ENCODE measurements at places on chromosomes 1 and 21. TPM values are rescaled to one million over a fixed set of nuclear protein-coding genes. Genes with fewer than 3 reads are reported as not detected.

DNA sequence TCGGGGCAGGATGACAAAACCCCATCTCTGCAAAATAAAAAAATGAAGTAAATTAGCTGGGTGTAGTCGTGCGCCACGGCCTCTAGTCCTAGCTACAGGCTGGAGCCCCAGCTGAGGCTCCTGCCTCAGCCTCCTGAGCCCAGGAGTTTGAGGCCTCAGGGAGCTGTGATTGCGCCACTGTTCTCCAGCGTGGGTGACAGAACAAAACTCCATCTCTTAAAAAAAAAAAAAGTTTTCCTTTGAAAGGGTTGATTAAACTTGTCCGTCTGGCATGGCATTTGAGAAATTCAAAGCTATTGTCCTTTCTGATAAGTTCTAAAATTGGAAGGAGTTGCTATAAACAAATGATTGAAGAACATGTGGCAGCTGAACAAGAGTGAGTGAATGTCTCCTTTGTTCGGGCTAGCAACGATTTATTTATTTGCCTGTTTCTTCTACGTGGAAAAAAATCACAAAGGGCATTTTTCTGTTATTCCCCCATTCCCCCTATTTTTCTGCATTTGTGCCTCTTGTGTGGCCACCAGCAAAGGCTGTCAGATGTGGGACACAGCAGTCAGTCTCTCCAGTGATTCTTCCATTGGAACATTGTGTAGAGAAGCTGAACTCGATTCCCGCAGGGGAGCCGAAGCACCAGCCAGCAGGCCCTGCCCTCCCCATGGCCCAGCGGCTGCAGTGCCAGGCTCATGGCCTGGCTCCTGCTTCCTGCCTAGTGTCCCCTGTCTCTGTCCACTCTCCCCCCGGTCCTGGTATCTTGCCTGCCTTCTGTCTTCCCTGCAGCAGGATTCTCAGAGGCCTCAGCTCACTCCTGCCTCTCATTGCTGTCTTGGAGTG, 21.5 kb upstream of the PWP2 start:
- peak; percentile 87 for DNase-seq

GRCh38 chr1:63794939-63795378, 21.1 kb downstream of the ROR1 start:
- peak; percentile 43 for DNase-seq

PLA2G2F gene
- total RNA-seq = not detected

DNA sequence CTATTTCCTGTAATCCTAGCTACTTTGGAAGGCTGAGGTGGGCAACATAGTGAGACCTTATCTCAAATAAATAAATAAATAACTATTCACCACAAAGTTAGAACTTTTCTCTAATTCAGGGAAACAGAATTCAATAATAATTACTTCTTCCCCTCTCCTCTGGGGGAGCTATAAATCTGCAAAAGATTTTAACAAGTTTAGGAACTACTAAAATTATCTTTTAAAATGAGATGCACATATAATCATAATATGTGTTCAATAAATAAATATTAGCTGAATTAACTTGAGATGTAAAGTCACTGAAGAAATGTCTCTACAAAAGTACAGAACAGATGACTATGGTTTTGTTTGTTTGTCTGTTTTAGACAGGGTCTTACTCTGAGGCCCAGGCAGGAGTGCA, 14.1 kb downstream of the WDR47 start:
- DNase-seq = no peak

DNA sequence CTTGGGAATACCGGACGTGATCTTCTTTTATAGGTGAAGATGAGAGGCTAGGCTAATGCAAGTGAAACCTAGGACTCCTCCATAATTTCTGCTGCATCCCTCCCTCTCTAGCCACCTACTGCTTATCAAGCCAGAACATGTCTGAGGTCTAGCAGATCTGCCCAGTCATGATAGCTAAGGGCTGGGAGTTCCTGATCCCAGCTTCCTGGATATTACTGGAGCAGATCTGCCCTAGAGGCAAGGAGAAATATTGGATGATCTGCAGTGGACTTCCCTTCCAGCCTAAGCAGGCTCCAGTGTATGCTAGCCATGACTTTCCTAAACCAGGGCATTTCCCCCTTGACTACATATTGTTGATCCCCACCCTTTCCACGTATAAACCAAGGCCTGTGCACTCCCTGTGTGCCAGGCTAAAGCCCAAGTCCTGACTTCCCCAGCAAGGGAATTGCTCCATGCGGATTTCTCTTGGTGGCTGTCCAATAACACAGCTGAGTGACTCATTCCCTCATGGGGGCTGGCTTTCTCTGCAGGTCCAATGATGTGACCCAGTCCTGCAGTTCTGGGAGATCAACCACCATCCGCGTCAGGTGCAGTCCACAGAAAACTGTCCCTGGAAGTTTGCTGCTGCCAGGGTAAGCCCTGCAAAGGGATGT, 15.5 kb upstream of the SARS1 start:
- peak; percentile 58 for DNase-seq

GRCh38 chr1:41493117-41493536, 8.6 kb upstream of the EDN2 start:
- peak; percentile 98 for DNase-seq

DNA sequence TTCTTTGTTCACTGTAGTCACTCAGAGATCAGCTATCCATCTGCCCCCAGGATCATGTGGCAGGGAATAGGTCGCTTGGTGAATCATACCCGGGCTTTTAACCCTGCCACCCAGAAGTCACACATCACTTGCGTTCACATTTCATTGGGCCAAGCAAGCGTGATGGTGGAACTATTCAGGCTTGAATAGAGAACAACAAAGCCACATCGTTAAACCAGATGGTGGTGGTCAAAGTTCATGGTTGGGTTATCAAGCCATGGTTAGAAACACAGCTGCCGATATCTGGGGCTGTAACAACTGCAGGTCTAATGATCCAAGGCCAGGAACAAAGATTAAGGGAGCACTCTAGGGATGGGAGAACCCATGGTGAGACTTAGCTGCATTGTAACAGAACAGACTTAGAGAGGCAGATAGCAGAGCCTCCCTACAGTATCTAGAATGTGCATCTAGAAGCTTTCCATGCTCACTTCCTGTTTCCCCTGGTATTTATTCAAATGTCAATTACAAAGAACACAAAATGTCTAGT, 40.0 kb upstream of the PTPRC start:
- DNase-seq = peak; percentile 3

- no peak for DNase-seq
These were observed 75.5 kb downstream of the PRDM2 start for GRCh38 chr1:13775459-13775858.

DNA sequence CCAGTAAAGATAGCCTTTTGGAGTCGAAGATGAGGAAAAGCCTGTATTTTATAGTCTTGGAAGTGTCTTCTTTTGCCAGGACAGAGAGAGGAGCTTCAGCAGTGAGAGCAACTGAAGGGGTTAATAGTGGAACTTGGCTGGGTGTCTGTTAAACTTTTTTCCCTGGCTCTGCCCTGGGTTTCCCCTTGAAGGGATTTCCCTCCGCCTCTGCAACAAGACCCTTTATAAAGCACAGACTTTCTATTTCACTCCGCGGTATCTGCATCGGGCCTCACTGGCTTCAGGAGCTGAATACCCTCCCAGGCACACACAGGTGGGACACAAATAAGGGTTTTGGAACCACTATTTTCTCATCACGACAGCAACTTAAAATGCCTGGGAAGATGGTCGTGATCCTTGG, at the start of gene VCAM1:
TSS of gene VCAM1 (plus strand) at position 253 of the 400 bp plus-strand sequence. CDS start at position 372, 119 bp downstream.
- no peak for DNase-seq

- DNase-seq = peak; percentile 88
These were observed 639.5 kb downstream of the MATN1 start for GRCh38 chr1:30083800-30084464.

CFAP141 gene
- not detected for total RNA-seq

DNA sequence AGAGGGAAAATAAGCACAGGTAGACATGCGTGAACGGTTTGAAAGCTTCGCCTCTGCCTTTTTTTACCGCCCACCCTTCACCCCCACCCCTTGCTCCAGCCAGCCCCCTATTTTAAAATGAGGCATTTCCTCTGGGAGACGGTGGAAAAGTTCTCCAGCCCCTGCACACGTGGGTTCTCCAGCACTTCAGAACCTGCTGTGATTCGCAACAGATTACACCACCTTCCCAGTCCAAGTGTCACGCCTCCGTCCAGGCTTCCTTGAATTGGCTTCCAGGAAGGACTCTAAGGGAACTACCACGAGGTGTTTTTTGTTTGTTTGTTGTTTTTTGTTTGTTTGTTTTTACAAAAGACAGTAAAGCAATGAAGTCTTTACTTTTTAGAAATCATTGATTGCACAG, 2.6 kb downstream of the LRRC7 start:
- DNase-seq = no peak

DNA sequence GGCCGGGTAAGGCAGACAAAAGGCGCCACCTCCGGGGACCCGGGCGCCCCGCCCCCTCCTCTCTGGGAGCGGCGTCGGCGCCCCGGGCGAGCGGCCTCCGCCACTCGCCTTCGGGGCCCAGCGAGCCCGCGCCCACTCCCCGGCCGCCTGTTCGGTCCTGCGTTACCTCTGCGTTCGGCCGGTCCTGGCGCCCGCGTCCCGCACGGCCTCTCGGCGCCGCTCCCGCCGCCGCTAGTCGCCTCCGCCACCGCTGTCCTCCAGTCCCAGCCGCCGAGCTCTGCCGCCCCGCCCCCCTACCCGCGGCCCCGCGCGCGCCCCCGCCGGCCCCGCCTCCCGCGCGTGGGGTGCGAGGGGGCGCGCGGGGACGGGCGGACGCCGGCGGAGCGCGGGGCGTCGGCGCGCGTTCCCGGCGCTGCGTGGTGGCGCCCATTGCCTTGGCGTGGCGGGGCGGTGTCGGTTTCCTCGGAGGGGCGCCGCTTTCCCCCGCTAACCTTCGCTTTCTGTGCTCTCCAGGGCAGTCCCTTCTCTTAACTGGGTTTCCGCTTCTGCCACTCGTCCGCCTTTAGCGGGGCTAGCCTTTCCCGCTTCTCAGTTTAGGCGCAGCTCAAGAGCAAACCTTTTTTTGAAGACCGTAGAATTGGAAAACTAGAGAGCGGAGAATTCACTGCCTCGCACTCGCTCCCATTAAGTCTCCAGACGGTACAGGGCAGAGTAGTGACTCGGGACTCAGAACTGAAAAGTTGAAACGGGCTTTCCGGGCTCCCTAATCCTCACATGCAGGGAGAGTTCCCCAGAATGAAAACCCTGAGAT, at the start of gene HP1BP3:
TSS of gene HP1BP3 (minus strand) at position 279 of the 811 bp plus-strand sequence. CDS start 6,867 bp downstream, outside the sequence.
- DNase-seq = peak; percentile 73

- DNase-seq = no peak
These were observed 343.3 kb downstream of the SETD4 start for GRCh38 chr21:35716876-35717565.

SFN gene
- not detected for total RNA-seq

SH2D5 gene
- total RNA-seq = 5.3 TPM

- no peak for DNase-seq
These were observed 634 bp downstream of the MYCBP start for GRCh38 chr1:38872401-38873026.

- DNase-seq = no peak
These were observed 48.4 kb downstream of the FAAP20 start for GRCh38 chr1:2145946-2146835.

- no peak for DNase-seq
These were observed 13.0 kb upstream of the COL18A1 start for GRCh38 chr21:45391743-45392572.

- DNase-seq = peak; percentile 37
These were observed 21.5 kb upstream of the LEFTY2 start for GRCh38 chr1:225962440-225962975.

DNA sequence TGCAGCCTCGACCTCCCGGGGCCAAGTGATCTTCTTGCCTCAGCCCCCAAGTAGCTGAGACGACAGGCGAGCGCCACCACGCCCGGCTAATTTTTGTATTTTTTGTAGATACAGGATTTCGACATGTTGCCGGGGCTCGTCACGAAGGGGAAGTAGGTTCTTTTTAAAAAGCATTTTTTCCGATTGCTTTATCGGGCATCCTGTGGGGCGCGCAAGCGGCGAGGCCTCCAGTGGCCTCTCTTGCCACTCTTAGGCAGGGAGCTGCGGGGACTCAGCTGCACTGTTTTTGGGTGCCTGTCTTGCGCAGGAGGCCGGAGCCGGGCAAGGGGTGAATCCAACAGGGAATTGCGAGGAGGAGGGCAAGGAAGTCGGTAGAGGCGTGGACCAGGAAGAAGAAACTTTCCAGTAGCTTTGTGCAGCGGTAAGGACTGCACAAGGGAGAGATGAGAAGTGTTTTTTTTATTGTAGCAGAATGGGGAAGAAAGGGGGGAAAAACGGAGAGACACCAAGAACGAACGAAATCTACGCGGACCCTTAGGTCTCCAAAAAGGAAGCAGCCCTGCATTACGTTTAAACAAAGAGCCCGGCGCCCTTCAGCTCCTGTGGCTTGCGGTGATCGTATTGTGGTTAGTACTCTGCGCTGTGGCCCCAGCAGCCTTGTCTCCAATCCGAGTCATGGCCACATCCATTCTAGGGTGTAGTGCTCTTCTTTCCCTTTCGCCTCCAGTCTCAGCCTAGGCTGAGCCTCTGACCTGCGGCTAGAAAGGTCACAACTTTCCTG, 164.8 kb downstream of the PPIAL4G start:
- no peak for DNase-seq

KCNJ9 gene
- not detected for total RNA-seq

DNA sequence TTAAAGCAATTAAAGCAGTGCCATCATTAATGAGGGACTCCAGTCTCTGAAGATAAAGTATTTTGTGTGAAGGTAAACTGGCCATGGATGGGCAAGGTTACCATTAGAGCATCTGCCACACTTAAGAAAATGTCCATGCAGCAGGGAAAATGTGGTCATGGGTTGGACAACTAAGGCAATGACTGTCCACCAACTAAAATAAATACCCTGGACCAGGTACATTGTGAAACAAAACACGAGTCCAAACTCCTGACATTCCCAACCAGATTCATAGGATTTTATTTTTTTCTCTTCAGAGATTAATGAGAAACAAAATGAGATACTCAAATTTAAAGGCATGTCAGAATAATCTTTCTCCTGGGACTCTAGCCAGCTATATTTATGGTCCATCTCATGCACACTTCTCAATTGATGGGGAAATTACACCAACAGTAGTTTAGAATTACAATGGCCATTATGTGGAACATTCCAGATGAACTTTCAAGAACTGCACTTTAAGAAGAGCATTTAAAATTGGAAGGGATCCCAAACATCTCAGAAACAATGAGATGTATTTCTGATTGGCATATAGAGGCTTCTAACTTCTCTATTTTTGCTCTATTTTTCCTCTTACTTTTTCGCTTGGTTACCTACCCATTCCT, 8.1 kb downstream of the GBP7 start:
- DNase-seq = no peak

DNA sequence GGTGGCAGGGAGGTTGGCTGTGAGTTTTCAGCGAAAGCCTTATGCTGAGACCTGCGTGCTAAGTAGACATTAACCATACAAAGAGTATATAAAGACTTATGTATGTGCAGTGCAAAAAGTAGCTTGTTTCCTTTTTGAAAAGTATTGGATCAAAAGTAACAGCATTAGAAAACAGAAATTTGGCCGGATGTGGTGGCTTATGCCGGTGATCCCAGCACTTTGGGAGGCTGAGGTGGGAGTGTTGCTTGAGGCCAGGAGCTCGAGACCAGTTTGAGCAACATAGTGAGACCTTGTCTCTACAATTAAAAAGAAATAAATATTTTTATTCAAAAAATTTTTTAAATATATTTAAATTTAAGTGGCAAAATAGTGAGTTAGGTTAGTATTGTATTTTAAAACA, 2.2 kb downstream of the RPAP2 start:
- DNase-seq = no peak

GRCh38 chr1:236280438-236281197, 1.1 kb downstream of the ERO1B start:
- no peak for DNase-seq

All from SJSA1 (cell line).